ENCODE measurements at places on chromosomes 7 and 10.

DNA sequence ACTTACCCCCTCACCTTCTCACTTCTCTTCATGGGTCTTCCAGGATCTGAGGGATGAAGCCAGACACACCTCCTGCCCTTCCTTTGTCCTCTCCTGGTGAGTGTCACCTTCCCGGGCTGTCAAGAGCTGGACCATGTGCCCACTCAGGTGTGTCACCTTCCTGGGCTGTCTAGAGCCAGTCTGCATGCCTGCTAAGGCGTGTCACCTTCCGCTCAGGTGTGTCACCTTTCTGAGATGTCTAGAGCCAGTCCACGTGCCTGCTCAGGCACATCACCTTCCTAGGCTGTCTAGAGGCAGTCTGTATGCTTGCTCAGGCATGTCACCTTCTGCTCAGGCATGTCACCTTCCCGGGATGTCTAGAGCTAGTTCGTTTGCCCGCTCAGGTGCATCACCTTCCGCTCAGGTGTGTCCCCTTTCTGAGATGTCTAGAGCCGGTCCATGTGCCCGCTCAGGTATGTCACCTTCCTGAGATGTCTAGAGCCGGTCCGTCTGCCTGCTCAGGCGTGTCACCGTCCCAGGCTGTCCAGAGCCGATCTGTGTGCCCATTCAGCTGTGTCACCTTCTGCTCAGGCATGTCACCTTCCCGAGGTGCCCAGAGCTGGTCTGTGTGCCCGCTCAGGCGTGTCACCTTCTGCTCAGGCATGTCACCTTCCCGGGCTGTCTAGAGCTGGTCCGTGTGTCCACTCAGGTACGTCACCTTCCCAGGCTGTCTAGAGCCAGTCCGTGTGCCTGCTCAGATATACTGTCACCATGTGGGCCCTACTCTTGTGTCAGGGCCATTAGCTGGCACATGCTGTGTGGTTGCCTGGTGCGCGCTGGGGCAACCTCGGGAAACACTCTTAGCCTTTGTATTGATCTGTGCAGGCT is 245.3 kb downstream of the EBF3 start:
- no peak for DNase-seq

GRCh38 chr10:77080361-77081027 is 557.1 kb downstream of the KCNMA1 start:
- DNase-seq, result no peak

DNA sequence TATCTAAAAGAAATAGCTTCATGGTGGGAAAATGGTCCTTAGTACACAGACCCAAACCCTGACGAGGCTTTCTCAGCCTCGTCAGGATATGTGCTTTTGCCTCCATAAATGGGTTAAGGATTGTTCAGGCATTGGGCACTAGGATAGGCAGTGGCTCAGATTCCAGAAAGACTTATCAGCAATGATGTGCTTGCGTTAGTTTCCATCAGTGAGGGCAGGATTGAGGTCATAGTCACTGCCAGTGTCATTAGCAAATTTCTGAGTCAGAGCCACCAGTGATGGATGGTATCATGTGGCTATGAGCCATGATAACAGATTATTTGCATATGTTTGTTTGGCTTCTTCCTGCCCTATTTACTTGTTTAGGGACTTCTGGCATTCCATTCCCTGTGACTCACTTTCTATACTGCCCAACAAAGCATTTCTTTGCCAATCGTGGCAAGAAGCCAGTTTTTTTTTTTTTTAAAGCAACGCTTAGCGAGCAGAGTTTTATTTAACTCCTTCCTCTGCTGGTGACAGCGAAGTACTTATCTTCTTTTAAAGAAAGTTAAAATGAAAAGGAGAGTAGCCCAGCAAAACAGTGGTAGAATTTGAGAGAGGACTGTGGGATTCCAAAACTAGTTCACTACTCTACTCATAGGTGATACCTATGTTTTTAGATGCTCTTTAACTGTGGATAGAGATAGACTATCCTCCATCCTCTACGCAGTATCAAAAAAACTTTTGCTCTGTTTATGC is 44.4 kb downstream of the MYPN start:
- peak; percentile 43 for DNase-seq

DNA sequence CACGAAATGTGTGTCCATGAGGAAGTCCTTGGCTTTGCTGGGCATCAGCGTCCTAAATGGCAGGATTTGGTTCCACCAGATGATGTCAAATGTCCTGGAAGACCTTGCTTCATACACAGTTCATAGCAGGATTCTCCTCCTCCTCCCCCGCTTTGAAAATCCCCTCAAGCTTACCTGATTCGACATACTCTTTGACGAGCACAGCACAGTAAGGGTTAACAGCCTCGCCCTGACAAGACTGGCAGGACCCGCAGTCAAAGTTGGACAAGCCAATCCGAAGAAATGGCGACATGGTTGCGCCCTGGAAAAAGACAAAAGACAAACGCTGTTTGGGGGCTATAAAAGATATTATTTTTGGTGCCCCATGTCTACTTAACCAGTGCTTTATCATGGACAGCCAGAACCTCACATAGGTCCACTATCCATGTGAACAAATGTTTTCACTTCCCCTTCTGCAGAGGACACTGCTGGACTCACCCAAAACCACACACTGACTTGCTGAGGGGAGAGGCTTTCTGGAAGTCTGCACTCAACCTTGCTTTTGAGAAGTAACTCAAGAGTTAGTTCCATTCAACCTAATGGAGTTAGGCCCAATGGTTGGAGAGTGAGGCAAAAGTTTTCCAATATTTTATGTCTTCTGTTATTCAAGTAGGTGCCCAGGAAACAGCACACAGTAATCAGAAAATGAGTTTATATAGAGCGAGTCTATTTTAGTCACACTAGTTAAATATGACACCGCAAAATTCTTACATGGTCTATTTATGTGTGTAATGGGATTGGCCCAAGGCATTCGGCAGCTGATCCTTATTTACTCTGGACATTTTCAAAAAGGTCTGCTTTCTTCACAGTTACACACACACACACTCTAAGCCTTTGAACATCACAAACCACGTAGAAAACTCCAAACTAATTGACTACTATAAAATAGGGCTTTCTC is 65.0 kb downstream of the PRKCQ start:
- DNase-seq, result no peak

DNA sequence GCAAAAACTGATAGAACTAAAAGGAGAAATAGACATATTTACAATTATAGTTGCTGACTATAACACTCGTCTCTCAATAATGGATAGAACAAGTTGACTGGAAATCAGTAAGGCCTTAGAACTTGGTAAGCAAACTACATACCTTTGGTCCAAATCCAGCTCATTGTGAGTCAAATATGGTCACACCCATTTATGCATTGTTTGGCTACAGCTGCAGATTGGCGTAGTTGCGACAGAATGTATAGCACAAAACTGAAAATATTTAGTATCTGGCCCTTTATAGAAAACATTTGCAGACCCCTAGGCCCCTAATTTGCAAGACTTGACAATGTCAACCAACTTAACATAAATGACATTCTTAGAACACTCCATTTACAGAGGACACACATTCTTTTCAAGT is 103.6 kb upstream of the EGR2 start:
- no peak for DNase-seq

- no peak for DNase-seq
Observed at GRCh38 chr10:1829712-1830111, 92.4 kb upstream of the ADARB2 start.

DNA sequence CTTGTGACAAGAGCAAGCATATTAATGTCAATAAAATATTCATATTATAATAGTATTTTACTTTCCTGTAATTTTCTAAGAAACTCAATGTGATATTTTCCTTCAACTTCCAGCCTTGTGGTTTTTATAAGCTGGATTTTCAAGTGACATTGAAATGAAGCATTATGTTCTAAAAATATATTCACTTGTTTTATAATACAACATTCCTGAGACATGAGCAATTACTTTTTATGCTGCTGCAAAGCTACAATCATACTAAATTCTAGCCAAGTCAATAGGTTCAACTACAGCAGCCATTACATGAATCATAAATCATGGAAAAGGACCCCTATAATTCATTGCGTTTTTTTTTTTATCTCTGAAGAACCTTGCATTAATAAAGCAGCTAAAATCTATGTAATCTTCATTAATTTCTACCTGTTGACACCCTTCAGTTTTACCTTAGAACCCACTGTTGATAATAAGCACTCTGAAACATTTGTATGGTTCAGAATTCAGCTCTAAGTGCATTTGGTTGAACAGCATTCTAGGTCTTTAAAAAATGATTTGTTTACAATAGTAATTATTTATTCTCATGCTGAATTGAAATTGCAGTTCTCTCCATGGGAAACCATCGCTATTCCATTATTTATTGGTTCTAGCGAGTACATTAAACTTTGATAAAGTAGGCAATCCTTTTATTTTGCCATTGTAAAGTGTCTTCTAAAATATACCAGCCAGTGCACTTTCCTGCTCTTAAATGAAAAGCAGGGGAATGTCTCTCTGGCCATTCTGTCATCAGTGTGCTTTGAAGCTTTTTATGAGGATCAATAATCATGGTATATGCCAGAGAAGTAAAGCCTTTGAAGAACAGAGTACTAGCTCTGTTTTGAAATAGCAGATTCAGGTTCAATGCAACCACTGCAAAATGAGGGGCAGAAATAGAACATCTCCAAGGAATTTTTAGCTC is 132.6 kb downstream of the GNAT3 start:
- no peak for DNase-seq

DNA sequence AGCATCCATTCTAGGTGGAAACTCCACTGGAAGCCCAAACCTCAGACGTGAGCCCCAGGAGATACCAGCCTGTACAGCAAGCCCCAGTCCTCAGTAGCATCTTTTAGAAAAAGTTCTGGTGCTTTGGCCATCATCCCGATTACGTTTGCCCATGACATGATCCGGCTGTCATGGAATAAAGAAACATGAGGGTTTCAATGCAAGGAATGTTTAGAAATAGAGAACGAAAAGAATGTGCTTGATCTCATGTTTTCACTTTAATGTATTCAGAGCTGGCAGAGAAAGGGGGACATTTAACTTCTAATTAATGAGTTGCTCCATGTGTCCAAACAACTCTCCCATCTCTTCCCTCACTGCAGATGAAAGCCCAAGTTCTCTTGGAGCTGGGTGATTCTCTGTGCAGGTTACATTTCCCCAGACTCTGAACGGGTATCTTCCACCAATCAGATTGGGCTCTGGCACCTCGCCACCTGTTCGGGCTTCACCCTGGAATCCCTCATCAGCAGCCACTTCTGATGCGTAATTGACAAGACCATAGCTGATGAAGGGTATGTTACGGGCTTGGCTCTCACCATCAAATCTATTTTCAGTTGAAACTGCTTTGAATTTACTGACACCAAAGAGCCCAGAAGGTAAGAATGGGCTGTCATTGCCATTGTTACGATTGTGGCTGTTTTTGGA is 165.3 kb downstream of the PLXNA4 start:
- no peak for DNase-seq

GRCh38 chr10:133278577-133279265 is 2.1 kb upstream of the ADAM8 start:
- no peak for DNase-seq

DNA sequence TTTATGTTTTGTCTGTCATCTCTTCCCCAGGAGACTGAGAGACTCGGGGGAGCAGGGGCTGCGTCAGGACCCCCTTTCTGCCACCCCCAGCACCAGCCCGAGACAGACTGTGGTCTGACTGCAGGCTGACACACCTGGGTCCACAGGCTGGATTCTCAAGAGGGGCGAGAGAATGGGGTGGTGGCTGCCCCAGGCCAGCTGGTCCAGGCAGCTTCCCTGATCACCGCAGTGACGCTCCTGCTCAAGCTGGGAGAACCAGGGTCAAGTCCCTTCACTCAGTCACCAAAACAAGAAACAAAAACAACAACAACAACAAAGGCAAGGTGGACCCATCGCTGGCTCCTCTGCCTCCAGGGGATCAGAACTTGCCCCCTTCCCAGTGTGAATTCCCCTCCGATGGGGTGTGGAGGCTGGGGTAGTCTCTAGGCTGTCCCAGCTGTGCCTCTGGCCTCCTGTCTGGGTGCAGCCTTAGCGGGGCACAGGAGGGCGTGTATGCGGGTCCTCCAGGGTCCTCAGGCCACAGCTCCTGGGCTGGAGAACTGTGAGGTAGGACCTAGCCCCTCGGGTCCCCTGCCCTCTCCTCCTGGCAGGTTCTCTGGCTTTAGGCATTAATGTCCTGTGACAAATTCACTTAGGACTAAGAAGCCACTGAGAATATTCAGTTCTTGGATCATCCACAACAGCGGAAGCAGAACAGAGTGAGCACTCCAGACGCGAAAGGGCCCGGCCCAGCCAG is 40.6 kb downstream of the PRKAG2 start:
- DNase-seq, result no peak

GRCh38 chr10:16996530-16996964 is 133.1 kb downstream of the CUBN start:
- no peak for DNase-seq

DNA sequence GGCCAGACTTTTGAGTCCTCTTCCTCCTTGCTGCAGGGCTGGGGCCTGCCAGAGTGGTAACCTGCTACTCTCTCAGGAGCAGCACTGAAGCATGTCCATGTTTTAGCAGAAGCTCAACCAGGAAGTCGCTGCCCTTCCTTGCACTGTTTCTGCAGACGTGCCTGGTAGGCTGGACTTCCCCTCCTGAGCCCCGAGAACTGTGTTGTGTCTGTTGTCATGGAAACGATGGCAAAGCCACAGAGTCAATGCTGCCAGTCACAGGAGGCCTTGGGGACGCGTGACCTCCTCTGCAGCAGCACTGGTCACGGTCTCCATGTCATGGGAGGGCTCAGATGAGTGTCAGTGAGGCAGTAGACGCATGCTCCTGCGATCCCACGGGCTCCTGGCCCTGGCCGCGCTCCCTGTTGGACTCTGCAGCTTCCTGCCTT is 145.5 kb downstream of the FANK1 start:
- DNase-seq, result no peak

DNA sequence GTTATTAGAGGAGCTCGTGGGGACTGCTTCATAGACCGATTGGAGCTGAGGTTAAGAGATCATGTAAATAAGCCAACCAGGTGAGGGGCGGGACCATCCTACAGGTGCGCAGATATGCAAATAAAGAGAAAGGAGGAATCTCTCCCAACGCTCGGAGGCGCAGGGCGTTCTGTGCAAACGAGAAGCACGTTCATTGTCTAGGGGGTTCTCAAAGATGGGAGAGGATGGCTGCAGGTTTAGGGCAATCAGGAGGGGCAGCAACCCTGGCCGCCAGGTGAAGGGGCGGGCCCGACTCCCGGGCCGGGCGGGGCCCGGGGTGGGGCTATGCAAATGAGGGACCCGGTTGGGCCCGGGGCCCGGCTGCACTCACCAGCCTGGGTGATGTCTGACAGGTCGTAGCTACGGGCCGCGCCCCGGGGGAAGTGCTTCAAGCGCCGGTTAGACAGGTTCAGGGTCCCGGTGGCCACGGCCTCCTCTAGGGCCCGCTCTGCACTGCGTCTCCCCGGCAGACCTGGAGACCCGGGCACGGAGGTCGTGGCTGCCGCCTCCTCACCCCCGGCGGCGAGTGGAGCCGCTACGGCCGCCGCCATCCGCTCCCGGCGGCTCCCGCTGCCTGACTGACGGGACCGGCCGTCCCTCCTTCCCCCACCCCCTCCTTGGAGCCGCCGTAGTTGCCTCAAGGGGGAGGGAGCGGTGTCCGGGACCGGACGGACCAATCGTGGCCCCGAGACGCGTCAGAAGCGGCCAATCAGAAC is at the start of gene LRCH4:
LRCH4 (minus strand) TSS at position 619 of the 755 bp plus-strand sequence; CDS start at position 590, 29 bp downstream.
- no peak for DNase-seq

- peak; percentile 20 for DNase-seq
Observed at GRCh38 chr10:89332123-89332633, 4.4 kb downstream of the IFIT3 start.

- no peak for DNase-seq
Observed at GRCh38 chr7:69283421-69283820, 314.9 kb upstream of the AUTS2 start.

Data from brain pericyte (primary cell).